ENCODE measurements at places on chromosomes 7 and 10.

DNA sequence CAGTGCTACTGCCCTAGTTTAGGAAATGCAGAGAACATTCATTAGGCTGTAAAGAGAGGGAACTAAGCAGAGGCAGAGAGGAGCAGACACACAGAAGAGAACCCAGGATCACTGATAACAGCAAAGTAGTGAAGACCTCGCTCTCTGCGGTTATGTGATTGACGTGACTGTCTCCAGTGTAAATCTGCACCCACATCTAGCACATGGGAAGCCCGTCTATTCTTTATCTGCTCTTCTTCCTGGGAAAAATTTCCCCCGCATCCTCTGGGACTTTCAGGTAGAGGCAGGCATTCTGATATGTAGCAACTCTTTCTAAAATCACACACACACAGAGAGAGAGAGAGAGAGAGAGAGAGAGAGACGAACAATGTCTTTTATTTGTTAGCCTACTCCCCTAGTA lies 699.6 kb downstream of the GRID1 start:
- no peak for DNase-seq

- DNase-seq: no peak
Measured at GRCh38 chr10:124710266-124710881, 33.8 kb downstream of the FAM53B start.

DNA sequence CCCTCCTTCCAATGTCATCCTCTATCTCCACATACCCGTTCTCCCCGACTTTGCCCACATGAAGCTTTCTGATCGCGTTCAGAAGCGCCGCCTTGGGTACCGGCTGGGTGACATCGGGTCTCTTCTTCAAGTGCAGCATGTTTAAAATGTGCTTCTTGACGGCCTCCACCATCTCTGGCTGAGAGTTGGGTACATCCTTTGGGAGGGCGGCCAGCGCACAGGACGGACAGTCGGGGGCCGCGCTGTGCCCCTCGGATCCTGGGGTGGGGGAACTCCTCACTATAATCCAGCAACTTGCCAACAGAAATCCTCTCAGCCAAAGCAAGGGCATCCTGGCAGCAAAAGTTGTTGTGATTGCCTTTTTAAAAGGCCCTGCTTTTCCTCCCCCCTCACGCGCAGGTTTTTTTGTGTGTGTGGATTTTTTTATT lies 2.8 kb downstream of the INHBA start:
- no peak for DNase-seq

DNA sequence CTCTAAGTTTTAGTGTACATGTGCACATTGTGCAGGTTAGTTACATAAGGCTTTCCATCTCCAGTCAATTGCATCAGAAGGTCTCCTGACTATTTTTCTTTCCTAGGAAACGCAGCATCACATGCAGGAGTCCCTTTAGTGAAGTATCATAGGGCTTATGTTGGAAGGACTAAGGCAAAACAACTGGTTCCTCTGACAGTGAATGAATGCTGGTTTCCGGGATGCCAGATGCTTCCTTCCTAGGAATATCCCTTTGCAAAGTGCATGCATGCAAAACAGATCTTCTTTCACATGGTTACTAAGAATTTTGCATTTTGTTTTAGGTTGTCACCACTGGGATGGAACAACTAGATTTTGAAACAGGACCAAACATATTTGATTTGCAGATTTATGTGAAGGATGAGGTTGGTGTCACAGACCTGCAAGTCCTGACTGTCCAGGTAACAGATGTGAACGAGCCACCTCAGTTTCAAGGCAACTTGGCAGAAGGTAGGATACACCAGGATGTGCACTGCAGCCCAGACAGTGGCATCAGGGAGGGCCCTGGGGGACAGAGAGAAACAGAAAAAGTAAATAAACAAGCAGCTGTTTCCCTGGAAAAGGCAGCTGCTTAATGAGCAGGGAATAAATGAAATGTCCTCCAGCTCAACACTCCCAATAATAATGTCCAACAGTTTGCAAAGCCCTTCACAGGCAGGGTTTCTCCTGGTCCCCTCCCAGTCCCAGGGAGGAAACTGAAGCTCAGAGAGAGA lies 17.8 kb downstream of the CDHR3 start:
- DNase-seq: no peak

DNA sequence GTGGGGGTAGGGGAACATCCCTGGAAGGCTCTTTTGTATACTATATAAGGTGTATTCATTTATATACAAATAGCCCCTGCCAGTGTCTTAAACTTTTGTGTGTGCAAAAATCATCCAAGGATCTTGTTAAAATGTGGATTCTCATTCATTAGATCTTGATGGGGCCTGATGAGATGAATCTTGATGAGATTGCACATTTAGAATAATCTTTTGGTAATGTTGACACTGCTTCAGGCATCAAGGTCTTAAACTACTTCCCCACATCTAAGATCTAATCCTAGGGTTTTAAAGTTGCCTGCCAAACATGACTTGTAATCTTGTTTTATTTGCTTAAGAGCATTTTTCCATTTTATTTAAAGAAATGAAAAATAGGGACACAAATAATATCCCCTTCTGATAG lies 13.0 kb downstream of the TLX1 start:
- no peak for DNase-seq
